ENCODE measurements at places on chromosomes 1 and 21.
A peak's percentile ranks its signal among the peaks of the same experiment; 100 is the strongest.

DNA sequence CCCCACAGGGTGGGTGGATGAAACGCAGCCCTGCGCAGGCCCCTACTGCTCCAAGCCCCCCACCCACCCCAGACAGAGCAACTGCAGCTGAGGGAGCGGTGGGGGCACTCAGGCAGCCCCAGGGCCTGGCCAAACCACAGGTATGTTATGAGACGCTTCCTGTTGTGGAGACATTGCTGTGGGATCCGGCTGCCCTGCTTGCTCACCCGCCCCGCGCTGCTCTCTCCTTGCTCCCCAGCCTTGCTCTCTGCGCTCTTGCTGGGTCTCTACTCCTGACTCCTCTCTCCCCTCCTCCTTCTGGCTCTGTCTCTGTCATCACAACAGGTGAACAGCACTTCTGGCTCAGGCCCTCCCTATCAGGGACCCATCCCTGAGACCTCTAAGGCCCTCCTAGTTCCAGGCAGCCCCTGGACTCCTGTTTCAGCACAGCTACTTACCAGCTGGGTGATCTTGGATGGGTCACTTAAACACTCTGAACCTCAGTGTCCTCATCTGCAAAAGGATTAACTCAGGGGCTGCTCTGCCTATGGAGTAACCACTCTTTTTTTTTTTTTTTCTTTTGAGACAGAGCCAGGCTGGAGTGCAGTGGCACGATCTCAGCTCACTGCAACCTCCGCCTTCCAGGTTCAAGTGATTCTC, 15.9 kb downstream of the COL8A2 start:
- peak; percentile 69 for DNase-seq

DNA sequence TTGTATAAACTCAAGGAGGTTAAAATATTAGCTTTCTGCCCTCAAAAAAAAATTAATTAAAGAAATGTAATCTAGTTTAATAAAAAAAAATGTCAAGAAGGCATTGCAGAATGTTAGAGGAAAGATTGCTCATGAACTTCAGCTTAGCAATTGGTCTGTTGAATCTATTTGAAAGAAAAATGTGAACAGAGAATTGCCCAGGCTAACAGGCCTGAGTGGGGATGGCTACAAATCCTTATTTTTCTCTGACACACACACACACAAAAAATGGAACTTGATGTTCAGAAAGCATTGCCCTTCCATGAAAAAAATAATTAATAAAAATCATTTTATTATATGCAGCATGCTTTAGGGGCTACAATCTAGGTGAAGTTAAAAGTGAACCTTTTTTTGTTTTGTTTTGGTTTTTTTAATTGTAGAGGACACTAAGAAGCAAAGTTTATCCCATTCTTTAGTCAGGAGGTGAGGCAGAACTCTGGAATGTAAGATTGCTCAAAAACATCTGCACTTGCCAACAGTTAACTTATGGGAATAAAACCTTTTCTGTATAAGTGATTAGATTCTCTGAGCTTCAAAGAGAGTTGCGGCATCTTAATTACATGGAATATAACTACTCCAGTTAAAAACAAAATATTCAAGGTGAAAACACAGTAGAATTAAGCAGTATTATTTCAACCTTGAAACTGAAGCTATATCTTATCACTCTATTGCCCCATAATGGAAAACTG, 658.5 kb upstream of the ADGRL2 start:
- DNase-seq: peak; percentile 74

DNA sequence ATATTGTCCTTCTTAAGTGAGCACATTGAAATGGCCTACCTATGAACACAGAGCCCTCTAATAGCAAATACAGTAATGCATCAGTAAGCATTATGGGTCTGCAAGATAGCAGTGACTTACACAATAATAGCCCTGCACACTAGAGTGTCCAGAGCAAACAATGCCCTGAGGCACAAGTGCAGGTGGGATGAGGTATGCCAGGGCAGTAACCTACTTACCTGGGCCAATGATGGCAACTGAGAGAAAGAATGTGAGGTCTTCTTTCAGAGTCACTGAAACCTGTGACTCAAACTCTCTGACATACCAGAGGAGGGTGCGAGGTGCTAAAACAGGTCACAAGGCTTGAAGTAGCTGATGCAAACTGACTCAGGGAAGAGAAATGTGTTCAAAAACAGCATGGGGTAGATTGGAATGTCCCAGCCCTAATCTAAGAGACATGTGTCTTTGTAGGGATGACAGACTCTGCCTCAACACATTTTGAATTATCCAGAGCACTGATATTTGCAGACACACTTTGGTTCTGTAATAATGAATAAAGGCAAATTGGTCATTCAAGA, 168.5 kb upstream of the RUNX1 start:
- peak; percentile 65 for DNase-seq

GRCh38 chr1:67880056-67880601, 46.9 kb upstream of the GNG12 start:
- peak; percentile 43 for DNase-seq

Measured in mesenchymal stem cell (in vitro differentiated cells and primary cell).